H9 (cell line): ENCODE measurements at places on chromosomes 1 and 21.

GRCh38 chr1:223456747-223457146, 63.5 kb downstream of the CCDC185 start:
- DNase-seq, result no peak

DNA sequence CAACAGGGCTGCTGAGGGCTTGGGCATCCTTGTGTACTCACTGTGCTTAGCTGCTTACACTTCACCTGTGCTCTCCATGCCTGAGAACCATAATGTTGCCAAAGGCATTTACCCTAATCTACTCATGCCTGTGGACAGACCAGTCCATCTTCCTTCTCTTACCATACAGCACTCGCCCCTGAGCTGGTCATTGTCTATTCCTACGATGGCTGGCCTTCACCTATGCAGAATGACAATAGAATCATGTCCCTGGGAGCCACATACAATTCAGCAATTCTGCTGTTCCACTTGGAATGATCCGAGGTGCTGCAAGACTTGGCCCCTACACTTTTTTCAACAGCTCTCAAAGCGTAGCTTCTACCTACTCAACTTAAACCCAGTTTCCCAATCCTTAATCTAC, 96.5 kb downstream of the PAPPA2 start:
- DNase-seq, result no peak

DNA sequence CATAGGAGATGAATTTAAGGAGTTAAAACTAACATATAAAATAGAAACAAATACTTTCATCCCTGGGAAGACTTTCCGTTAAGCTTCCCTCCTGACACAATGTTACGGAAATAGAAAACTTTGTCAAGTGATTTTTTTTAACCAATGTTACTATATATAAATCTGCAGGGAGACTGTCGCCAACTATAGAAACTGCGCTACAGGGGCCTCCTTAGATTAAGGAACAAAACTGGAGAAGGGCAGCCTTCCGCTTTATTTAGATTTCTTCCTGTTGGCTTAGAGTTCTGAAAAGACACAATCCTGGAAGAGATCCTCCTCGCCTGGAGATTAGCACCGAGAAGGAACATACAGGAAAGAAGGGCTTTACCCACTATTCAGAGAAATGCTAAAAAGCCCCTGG, 1.5 kb downstream of the MGST3 start:
- no peak for DNase-seq

- no peak for DNase-seq
Observed at GRCh38 chr21:41740604-41741252, 26.1 kb downstream of the RIPK4 start.

GRCh38 chr1:82264802-82265201, 464.1 kb downstream of the ADGRL2 start:
- no peak for DNase-seq
